ENCODE measurements at places on chromosomes 16 and 17.

GRCh38 chr17:66438101-66438500, 135.7 kb downstream of the PRKCA start:
- peak; percentile 60 for DNase-seq

GRCh38 chr16:89120921-89121351, 27.3 kb downstream of the ACSF3 start:
- DNase-seq, result no peak

GRCh38 chr16:64952177-64952576, 169.7 kb downstream of the CDH11 start:
- no peak for DNase-seq

GRCh38 chr16:58843675-58844074, 109.6 kb upstream of the GOT2 start:
- peak; percentile 42 for DNase-seq

GRCh38 chr17:31859487-31860008, 504 bp upstream of the COPRS start:
- DNase-seq, result no peak

- no peak for DNase-seq
These were observed 3.0 kb downstream of the PRR29 start for GRCh38 chr17:64001091-64001579.

GRCh38 chr16:12145918-12146317, 169.4 kb downstream of the SNX29 start:
- DNase-seq, result no peak

DNA sequence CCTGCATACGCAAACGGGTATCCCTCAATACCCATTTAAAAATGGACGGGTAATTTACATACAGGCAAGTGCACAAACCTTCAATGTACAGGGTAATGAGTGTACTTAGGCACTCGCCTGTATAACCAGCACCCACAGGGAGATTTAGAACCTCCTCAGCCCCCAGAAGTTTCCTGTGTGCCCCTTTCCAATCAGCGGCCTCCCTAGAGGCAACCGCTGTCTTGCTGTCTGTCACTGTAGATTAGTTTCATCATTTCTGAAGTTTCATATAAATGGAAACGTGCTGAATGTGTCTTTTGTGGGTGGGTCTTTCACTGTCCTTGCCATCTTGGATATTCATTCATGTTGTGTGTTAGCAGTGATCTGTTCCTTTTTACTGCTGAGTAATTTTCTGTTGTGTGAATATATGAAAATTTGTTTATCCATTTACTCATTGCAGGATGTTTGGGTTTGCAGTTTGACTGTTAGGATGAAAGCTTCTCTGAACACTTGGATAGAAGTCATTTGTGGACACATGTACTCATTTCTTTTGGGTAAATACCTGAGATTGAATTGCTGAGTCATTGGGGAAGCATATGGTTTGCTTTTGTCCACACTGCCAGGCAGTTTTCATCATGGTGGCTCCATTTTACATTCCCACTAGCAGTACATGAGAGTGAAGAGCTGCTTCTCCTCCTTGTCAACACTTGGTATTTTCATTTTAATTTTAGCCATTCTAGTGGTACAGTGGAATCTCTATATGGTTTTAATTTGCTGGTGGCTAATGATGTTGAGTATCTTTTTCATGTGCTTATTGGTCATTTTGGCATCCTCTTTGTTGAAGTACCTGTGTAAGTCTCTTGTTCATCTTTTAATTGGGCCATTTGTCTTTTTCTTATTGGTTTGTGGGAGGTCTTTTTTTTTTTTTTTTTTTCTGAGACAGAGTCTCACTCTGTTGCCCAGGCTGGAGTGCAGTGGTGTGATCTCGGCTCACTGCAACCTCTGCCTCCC, 2.1 kb upstream of the ADCY7 start:
- no peak for DNase-seq

GRCh38 chr17:41258406-41258805, 3.2 kb downstream of the KRTAP9-9 start:
- no peak for DNase-seq

GRCh38 chr16:88347656-88348376, 34.9 kb upstream of the ZNF469 start:
- DNase-seq, result no peak

DNA sequence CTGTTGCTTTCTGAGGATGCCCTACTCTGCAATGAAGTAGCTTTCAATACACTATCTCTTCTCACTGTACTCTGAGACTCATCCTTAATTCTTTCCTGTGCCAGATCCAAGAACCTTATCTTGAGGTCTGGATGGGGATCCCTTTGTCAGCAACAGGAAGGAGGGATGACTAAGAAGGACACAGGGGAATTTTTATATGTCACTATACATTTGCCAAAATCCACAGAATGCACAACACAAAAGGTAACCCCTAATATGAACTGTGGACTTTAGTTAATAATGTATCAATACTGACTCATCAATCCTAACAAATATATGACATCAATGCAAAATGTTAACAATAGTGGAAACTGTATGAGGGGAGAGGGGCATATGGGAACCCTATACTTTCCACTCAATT, 4.7 kb upstream of the RBBP6 start:
- peak; percentile 33 for DNase-seq

DNA sequence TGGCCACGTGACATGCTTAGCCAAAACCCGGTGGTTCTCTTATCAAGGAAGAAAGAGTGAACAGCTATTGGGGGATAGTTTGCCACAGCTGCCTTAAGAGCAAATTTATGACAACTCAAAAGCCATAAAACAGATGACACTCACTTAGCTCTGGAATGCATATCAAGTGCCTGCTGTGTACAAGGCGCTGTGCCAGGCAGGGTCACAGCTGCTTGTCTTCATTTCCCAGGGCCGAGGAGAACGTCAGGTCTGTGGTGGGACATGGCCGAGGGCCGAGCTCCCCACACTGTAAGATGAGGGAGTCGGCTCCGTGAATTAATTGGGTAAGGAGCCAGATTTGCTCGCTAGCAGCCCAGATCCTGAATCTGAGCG, 14.0 kb downstream of the EEF2K start:
- DNase-seq, result no peak

DNA sequence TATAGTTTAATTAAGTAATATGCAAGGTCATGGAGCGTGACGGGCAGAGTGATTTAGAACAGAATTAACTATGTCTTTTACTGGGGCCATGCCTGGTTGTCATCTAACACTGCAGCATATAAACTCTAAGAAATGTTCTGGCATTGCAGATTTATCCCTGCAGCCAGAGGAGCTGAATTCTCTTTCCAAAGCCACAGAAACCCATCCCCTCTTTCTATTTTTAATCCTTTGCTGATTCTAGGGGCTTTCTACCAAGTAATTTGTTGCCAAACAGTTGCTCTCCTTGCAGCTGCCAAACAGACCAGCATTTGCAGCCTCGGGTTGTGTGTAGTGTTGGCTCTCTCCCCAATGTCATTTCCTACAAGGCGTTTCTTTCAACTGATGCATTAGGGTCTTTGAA, 243.2 kb upstream of the MON1B start:
- no peak for DNase-seq

- DNase-seq, result no peak
These were observed 10.7 kb upstream of the TMC5 start for GRCh38 chr16:19406891-19407491.

DNA sequence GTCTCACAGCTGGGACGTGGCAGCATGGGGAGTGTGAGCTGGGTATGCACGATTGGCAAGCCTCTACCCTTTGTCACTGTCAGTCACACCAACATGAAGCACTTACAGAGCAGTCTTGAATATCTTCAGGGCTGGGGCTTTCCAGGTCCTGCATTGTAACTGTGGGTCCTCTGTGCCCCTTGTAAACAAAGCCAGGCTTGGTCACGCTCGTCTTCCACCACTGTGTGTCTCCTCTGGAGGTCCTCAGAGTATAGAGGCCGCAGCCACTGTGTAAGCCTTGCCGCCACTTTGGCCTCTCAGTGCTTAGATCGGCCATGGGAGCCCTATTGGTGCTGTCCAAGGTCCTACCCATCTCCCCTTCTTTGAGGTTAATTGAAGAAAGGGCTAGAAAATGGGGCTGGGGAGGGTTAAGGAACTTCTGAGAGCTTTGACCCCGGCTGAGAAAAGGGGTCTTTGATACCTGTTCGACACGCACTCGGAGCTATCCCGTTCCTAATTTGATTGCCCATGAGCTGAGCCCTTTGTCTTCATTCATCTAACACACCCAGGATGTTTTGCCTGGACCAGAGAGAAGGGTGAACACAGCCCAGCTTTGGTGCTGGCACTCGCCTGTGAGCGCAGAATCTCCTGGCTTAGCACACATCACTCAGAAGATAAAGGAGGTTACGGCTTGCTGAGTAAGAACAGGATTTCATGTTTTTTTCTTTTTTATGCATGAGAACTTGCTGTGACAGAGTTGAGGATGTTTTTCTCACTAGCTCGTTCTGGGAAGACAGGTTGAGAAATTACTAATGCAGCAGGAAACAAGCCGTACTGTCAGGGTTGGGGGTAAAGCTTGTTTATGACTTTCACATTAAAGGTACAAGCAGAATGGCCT, 267.9 kb downstream of the CPPED1 start:
- DNase-seq, result no peak

DNA sequence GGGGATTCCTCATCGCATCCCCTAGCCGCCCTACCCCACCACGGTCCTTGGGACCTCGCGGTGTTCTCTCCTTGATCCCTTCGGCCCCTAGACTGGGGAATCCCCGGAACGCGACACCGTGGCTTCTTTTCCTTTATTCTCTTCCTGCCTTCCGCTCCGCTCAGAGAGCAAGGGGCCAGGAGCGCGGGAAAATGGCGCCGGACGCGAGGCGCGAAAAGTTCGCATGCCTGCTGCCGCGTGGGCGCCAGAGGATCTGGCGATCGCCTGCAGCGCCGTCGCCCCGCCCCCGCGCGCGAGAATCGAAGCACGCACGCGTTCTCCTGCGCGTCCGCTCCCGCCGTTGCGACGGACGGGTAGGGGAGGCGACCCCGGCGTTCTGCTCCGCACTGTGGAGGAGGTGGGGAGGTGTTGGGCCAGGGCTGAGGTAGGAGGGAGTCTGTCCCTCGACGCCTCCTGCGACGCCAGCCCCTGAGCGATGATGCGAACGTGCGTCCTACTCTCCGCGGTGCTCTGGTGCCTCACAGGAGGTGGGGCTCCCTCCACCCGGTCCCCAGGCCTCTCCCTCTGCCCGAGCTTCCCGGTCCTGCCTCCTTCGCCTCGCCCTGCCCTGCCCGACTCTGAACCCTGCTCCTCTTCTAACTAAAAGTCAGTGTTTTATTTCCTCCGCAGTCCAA, at the start of gene ZPBP2:
Gene ZPBP2 (plus strand): TSS at position 323 of the 674 bp plus-strand sequence. CDS start 153 bp downstream, at position 476.
- no peak for DNase-seq

- peak; percentile 27 for DNase-seq
These were observed 90.9 kb downstream of the SPAG9 start for GRCh38 chr17:51029568-51030463.

GRCh38 chr17:82836823-82837357, 2.9 kb downstream of the ZNF750 start:
- DNase-seq, result peak; percentile 28

Data from CD14-positive monocyte (primary cell).